Adipose tissue (tissue), 3 donors: ENCODE measurements at places on chromosomes 1 and 21. TPM values are rescaled to one million over a fixed set of nuclear protein-coding genes. Genes with fewer than 3 reads are reported as not detected.

The LRRC7 gene
- polyA plus RNA-seq, result 0.22 TPM

The PTAFR gene
- 3.0 TPM for polyA plus RNA-seq

The S100B gene
- 83.2 TPM for polyA plus RNA-seq

The PLA2G2F gene
- not detected for polyA plus RNA-seq

The NBPF12 gene
- polyA plus RNA-seq, result 6.9 TPM

The ASTN1 gene
- polyA plus RNA-seq, result not detected

The SAMD11 gene
- 1.2 TPM for polyA plus RNA-seq

The HDGF gene
- 51.7 TPM for polyA plus RNA-seq

The CD84 gene
- 1.0 TPM for polyA plus RNA-seq

The NHLH1 gene
- 0.07 TPM for polyA plus RNA-seq

The S100A10 gene
- polyA plus RNA-seq, result 392 TPM

The AXDND1 gene
- polyA plus RNA-seq, result 0.28 TPM

The ACOT11 gene
- 2.4 TPM for polyA plus RNA-seq

The CYP4Z1 gene
- 1.0 TPM for polyA plus RNA-seq

The OR2G6 gene
- polyA plus RNA-seq, result not detected

The CCDC181 gene
- polyA plus RNA-seq, result 0.61 TPM
